Activated CD4-positive, alpha-beta memory T cell treated with anti-CD3 and anti-CD28 coated beads, Interleukin-2, amount 10 ng/mL, durations not matched to agents 7 days and 5 days (primary cell): ENCODE measurements at places on chromosomes 3 and 15. TPM values are rescaled to one million over a fixed set of nuclear protein-coding genes. Genes with fewer than 3 reads are reported as not detected.

Gene GJD2
- total RNA-seq: not detected

GRCh38 chr3:180409170-180409569 lies 192.8 kb upstream of the TTC14 start:
- H3K27ac ChIP-seq: no peak overlapping the region
- H3K4me1 ChIP-seq: no peaks in the 10 kb centered on the region
- H3K27me3 ChIP-seq: no peaks in the 10 kb centered on the region
- no peak overlapping the region for H3K4me3 ChIP-seq

DNA sequence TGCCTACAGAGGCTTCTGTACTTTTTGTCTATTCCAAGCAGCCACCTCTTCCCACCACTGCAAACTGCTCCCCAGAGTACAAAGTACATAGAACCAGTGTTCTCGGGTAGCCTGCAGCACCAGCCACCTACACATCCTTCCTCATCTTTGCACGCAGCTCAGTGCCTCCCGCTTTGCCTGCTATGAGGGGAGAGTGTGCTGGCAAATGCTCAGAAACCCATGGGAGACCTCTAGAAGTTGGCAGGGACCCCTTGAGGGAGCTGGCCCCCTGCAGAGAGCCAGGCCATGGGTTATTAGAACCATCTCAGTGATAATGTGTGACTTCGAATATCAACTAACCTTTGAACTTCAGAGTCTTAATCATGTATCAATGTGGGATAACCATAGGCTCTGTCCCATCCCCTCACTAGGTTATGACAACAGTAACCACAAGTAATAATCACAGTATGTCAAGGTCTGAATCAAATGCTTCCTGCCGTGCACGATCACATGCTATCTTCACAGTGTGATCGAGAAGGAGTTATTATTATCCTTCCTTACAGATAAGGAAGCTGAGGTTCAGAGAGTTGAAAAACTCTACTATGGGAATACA lies 22.8 kb upstream of the SMAD3 start:
- peaks cover 19% of the 10 kb centered on the region for H3K4me1 ChIP-seq
- no peak for DNase-seq
- H3K4me3 ChIP-seq: no peak overlapping the region

Gene WDR93
- total RNA-seq: not detected

DNA sequence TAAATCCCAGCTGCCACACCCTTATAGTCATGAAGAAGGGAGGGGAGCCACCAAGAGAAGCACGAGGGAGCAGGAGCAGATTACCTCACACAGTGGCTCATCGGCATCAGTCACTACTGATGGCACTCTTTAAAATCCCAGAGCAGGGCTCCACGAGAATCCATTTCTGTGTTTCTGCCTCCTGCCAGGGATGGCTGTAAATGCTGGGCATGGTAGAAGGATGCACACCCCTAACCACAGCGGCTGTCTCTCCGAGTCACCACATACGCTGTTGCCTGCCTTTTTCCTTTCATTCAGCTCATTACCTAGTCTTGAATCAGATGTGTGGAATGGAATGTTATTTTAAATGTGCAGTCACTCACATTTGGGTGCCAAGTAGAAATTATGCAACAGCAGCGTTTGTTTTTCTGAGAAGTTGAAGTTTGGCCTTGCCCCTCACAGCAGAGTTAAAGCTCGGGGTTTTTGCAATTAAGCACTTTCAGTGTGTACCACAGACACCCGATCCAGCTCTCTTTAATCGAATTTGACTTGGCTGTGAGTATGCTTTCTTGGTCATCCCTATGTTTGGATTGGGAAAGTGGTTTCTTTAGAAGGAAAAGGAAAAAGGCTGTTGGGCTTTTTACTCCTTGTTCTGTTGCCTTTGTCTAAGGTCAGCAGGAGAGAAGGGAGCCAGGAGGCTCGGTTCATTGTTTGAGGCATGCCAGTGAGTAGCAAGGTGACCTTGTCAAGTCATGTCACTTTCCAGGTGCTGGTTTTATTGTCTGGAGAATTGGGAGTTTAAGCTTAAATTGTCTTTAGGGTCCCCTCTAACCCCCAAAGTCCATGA lies 284.2 kb upstream of the TPM1 start:
- H3K27ac ChIP-seq: no peak overlapping the region
- H3K4me3 ChIP-seq: no peak overlapping the region
- no peaks in the 10 kb centered on the region for H3K27me3 ChIP-seq
- no peak for DNase-seq

Gene CD86
- 21.6 TPM for total RNA-seq

DNA sequence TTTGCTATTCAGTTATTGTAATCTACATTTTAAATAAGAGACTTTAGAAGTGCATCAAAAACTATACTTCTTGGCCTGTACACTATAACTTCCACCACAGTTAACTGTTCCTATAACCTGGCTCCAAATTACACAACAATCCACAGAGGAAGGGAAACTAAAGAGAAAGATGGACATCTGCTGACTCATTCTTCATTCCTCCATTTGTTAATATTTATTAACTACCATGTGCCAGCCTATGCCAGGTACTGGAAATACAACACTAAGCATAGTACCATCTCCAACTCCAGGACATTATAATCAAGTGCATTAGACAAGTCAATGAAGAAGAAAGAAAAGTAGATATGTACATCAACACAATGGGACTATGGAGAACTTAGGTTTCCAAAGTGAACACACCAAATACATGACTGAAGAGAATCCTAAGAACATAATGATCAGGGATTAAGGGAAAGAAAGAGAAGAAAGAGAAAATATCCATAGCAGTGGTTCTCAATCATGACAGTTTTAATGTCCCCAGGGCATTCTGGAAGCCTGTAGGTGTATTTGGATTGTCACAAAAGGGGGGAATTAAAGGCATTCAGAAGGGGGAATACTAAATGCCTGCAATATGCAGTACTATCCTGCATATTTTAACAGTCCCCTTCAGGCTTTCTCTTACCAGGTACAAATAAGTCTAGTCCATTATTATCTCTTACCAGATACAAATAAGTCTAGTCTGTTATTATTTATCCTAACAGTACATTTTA lies 8.9 kb downstream of the ICE2 start:
- DNase-seq: no peak
- no peak overlapping the region for H3K27ac ChIP-seq
- peaks cover 21% of the 10 kb centered on the region for H3K4me1 ChIP-seq
- no peak overlapping the region for H3K4me3 ChIP-seq
- H3K27me3 ChIP-seq: no peaks in the 10 kb centered on the region

Gene OIP5
- 15.4 TPM for total RNA-seq

DNA sequence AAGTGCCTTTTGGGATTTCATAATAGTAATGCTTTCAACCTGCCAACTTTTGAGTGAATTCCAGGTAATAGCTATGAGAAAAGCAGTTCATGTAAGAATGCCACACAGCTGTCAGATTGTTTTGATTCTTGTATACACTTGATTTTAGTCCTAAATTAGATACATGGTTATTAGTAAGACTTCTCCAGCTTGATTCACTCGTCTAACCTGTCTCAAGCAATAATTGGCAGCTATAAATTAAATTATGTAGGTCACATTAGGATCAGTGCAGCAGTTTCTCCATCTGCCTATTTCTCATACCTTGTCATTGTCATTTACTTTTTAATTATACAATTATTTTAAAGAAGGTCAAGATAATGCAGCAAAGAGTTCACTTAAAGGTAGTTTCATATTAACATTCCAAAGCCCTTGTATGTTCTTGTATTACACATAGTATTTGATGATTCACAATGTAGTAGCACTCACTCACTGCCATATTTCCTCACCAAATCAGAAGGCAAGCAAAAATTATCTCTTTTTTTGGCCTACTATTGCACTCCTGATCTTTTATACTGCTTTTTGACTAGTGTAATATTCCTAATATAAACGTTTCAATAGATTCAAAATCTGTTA lies 10.9 kb upstream of the CRYBG3 start:
- H3K4me3 ChIP-seq: no peak overlapping the region
- no peaks in the 10 kb centered on the region for H3K27me3 ChIP-seq
- H3K36me3 ChIP-seq: peaks cover 3% of the 10 kb centered on the region
- no peak overlapping the region for H3K27ac ChIP-seq
- H3K4me1 ChIP-seq: peaks cover 22% of the 10 kb centered on the region
- DNase-seq: no peak

DNA sequence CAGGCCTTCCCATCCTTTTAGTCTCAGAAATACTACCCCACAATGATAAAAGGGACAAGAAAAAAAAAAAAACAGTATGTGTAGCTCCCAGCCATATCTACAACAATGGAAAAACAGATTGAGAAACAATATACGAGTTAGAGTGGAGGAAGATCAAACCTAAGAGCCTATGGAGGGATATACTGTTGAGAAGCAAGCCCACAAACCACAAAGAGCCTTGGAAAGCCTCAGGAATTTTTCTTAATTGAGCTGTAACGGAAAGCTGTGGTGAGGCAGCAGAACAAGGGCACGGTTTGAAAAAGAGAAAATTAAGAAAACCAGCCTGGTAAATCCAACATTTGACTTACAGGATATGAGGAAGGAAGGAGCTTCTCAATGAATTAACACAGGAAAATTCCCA lies 21.4 kb downstream of the KPNA1 start:
- H3K4me3 ChIP-seq: no peak overlapping the region
- peaks cover 23% of the 10 kb centered on the region for H3K4me1 ChIP-seq
- H3K27ac ChIP-seq: no peak overlapping the region
- H3K36me3 ChIP-seq: peaks cover 32% of the 10 kb centered on the region
- DNase-seq: no peak

DNA sequence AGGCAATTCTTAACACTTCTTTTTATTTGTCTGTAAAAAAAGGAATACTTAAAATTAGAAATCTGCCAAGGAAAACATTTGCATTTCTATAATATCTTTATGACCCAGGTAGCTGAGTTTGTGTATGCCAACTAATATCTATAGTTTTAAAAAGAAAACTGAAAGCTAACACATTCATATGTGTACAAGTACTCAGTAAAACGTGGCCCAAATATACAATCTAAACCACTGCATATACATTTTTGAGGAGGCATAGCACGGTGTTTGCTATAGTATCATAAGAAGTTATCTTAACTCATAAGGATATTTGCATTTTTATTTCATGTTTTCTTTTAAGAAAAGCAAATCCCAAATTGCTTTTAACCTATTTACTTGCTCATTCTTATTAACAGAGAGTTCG lies 172.7 kb downstream of the ZBTB20 start:
- H3K36me3 ChIP-seq: no peaks in the 10 kb centered on the region
- H3K27ac ChIP-seq: no peak overlapping the region
- no peaks in the 10 kb centered on the region for H3K4me1 ChIP-seq
- H3K4me3 ChIP-seq: no peak overlapping the region

DNA sequence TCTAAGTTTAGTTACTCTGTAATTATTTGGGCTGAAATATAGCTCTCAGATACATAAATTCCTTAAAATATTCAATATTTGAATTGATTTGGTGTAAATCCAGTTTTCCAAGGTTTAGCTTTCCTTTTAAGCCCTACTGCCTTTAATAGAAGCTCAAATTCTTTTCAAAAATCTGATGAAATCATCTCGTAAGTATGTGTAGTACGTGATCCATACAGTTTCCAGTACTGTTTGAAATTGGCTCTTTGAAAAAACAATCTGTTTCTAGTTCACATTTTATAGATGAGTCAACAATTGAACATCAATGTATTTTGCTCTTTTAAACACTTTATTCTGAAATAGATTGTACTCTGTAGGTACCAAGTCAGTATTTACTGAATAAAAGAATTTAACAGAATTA lies 84.2 kb downstream of the LRRC49 start:
- no peak overlapping the region for H3K27ac ChIP-seq
- H3K27me3 ChIP-seq: peaks cover 5% of the 10 kb centered on the region
- no peak for DNase-seq
- no peak overlapping the region for H3K4me3 ChIP-seq
- H3K4me1 ChIP-seq: no peaks in the 10 kb centered on the region
- no peaks in the 10 kb centered on the region for H3K36me3 ChIP-seq

Gene GABRB3
- not detected for total RNA-seq

Gene LCTL
- not detected for total RNA-seq

Gene CCR3
- total RNA-seq: 1.2 TPM

DNA sequence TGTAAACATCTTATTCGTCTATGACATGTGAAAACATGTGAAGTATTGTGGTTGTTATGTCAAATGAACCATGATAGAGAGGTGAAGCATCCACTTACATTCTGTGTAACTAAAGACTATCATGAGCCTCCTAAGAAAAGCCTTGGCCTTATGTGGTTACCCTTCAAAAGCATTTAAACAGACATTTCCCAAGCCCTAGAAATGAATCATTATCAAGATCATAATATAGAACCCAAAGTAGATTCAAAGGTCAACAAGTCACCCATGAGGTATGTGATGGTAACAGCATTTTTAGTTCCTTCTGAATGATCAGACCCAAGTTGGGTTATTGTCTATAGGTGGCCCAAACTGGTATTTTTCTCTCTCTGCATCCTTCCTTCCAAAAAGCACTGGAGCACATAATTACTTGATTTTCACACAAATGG lies 408.0 kb downstream of the TBL1XR1 start:
- no peak overlapping the region for H3K27ac ChIP-seq
- H3K4me1 ChIP-seq: no peaks in the 10 kb centered on the region
- no peak for DNase-seq
- H3K27me3 ChIP-seq: no peaks in the 10 kb centered on the region
- no peaks in the 10 kb centered on the region for H3K36me3 ChIP-seq

DNA sequence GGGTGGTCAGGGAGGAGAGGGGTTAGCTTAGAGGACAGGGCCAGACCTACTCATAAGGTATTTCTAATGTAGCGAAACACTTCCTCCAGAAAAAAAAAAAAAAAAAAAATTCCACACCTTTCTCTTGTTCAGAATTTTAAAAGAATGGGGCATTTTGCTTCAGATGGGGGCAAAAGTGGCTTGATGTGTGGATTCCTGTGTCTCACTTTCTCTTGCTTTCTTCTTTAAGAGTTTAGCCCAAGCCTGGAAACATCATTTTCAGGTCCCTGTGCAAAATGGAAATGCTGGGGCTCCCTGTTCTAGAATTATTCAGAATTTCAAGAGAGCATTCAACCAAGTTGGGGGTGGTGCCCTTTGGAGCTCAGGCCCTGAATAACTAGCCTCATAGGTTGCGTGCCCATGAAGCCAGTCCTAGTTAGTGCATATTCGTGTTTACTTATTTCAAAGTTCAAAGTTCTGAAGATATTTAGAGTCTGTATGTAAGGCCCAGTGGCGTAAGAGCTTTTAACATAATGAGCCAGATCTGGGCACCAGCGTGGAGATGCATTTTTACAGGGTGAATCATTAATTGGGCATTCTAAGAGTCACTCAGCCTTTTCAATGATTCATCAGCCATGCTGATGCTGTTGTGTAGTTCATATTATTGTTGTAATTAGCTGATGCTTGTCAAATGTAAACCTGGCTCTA lies 104.5 kb downstream of the RPLP1 start:
- no peaks in the 10 kb centered on the region for H3K27me3 ChIP-seq
- H3K36me3 ChIP-seq: no peaks in the 10 kb centered on the region
- H3K27ac ChIP-seq: no peak overlapping the region

Gene KLHL18
- total RNA-seq: 21.2 TPM

Gene ACSBG1
- total RNA-seq: not detected

DNA sequence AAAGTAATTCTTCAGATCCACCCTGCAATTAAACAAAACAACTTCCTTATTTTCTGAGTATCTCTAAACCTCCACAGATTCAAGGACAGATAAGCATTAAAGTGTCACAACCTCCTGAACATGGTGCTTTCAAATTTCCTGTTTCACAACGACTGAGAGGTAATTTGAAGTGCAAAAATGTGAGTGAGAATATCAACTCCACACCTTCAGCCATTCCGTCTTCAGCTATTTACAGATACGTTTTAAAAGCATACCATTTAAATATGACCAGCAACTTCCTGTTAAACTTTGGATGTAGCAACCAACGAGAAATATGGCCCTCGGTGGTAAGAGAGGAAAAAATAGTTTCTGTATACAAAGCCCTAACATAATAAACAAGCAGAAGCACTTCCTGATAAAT lies 32.1 kb upstream of the PCSK6 start:
- peaks cover 6% of the 10 kb centered on the region for H3K4me1 ChIP-seq
- no peak for DNase-seq
- H3K36me3 ChIP-seq: peaks cover 5% of the 10 kb centered on the region
- peaks cover 29% of the 10 kb centered on the region for H3K27me3 ChIP-seq
- H3K27ac ChIP-seq: no peak overlapping the region
